CD4-positive, alpha-beta T cell treated with Interleukin-4 for 4 hours (primary cell): ENCODE measurements at places on chromosomes 6 and 20.

DNA sequence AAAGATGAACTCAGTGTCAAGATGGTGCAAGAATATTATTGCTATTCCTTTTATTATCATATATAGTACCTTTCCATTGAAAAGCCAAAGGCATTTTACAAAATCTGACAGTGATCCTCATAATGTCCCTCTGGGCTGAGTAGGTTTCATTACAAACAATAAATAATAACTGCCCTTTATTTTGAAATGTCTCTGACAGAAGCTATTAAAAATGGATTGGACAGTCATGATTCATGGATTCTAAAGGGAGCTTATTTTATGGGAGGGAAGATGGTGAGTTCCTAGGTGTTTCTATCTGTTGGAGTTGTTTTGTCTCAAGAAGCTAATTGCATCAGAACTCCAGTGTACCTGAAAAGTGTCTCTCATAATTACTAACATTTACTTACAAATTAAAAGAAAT is 30.4 kb upstream of the HDAC2 start:
- DNase-seq = no peak

DNA sequence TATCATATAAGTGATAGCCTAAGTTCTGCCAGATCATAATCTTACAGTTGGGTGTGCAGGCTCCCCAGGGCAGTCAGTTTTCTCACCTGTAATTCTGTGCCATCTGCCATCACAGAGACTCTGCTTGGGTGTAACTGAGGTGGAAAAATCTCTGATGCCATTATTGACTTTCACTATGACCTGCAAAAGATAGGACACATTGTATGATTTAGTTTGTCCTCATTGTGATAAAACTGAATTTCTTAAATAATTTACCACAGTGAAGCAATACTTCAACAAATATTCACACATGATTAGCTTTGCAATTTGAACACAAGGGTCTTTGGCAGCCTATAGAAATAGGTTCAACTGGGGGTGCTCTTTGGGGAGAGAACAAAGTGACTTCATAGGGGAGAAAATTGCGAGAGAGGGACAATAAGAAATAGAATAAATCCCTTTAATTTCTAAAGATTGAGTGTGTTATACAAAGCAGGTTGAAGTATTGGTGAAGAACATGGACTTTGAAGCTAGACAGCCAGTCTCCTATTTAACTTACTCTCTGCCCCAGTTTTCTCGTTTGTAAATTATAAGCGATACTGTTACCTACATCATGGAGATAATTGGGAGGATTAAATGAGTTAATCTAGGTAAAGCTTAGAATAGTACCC is 27.3 kb downstream of the FAM229B start:
- DNase-seq = no peak

DNA sequence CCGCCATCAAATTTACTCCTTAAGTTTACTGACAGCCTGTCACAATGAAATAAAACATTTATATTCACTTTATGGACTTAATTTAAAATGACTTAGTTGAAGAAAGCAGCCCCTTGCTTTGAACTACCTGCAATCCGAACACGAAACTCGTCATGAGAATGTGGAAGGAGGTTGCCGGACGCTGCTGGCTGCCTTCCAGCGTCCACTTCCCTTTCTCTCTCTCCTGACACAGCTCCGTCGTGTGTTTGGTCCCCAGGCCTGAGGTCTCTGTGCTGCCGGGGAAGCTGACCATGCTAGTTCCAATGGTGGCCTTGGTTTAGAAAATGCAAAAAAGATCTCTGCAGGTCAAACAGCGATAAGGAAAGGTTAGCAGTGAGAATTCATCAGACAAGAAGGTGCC is 519.7 kb downstream of the CDH26 start:
- no peak for DNase-seq

- DNase-seq = no peak
These were observed 53.5 kb upstream of the APCDD1L start for GRCh38 chr20:58568483-58569240.

GRCh38 chr20:57193094-57193493 is 73.3 kb downstream of the BMP7 start:
- DNase-seq = no peak

GRCh38 chr6:14804001-14804784 is 441.7 kb upstream of the JARID2 start:
- no peak for DNase-seq

GRCh38 chr6:139443231-139444112 is 69.0 kb upstream of the CITED2 start:
- DNase-seq = no peak

GRCh38 chr6:110357664-110358552 is at the start of gene METTL24:
Gene METTL24 (minus strand): TSS chr6:110358349. CDS start chr6:110358272, 77 bp downstream.
- no peak for DNase-seq

DNA sequence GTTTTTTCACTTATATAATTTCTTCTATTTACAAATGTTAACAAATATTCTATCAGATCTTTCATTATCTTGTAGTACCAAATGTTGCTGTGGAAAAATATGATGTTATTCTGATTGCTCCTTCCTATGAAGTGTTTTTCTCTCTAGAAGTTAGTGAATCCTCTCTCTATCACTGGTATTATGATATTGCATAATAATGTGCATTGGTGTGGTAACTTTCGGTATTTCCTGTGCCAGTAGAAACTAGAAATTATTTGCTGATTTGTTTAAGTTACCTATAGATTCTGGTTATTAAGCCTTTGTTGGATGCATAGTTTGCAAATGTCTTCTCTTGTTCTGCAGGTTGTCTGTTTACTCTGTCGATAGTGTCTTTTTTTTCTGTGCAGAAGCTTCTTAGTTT is 342.5 kb downstream of the CENPW start:
- no peak for DNase-seq

DNA sequence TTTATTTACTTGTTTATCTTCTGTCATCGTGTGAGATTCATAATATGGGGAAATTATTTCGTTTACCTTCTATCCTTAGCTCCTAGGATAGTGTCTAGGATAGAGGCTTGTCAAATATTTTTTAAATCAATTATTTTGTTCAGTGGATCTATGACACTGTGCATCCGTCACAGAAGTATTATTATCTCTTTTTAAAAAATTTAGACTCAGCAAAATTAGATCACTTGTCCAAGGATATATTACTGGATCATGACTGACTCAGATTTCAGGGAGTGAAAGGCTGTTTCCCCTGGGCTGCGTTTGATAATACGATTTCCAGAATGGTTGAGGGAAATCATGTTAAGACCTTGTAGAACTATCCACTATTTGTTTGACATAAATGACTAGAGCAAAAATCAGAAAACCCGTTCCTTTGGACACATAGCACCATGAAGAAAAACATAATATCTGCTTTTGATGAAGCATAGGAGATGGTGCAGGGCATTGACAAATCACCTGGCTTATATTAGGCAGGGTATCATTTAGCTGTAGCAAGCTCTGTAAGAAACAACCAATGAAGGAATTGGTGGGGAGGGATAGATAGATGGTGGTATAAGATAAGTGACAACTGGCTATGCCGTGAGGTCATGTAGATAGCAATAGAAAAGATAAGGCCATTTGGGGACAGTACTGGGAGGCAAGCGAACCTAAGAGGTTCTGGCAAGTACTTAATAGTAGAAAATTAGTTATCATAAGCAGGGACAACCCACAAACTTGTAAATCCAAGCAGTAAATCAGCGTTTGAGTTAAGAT is 465.2 kb upstream of the MAN1A1 start:
- no peak for DNase-seq

- DNase-seq = no peak
These were observed 94.3 kb upstream of the NKX2-2 start for GRCh38 chr20:21607971-21608725.

- no peak for DNase-seq
These were observed 44.1 kb downstream of the STK4 start for GRCh38 chr20:45010399-45010828.

GRCh38 chr20:23645575-23645974 is 7.8 kb upstream of the CST3 start:
- no peak for DNase-seq

DNA sequence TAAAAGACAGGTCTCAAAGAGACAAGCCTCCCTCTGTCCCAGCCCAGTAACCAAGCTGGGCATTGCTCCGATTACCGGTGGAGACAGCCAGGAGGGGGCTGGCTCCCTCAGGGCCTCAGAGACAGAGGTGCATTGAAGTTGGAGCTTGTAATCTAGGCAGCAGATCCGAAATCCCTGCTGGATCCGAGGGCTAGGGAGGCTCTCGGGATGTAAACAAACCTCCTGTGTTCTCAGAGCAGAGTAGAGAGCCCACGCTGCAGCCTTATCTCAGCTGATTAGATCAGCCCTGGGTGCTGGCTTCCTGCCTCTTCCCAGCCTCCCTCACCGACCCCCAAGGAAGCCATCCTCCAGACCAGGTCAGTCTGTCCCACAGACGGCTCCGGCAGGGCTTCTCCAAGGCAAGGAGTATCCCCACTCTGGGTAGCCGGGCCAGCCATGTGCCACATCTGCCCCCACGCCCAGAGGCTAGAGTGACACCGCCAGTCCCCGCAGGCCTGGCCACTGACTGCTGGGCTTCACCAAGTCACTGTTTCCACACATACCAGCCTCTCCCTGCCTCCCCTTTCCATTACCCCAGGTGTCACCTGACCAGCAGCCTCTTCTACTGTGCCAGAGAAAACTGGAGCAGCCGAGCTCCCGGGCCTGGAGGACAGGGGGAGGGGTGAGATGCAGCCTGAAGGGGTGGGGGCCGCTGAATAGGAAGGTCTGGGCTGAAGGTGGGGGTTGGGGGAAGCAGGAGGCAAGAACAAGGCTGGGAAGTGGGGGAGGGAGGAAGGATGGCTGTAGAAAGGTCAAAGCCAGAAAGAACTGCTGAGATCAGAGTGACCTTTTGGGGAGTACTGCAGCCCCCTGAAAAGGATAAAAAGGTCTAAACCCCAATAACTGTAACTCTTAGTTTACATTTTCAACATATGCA is 6.0 kb downstream of the SDC4 start:
- no peak for DNase-seq

DNA sequence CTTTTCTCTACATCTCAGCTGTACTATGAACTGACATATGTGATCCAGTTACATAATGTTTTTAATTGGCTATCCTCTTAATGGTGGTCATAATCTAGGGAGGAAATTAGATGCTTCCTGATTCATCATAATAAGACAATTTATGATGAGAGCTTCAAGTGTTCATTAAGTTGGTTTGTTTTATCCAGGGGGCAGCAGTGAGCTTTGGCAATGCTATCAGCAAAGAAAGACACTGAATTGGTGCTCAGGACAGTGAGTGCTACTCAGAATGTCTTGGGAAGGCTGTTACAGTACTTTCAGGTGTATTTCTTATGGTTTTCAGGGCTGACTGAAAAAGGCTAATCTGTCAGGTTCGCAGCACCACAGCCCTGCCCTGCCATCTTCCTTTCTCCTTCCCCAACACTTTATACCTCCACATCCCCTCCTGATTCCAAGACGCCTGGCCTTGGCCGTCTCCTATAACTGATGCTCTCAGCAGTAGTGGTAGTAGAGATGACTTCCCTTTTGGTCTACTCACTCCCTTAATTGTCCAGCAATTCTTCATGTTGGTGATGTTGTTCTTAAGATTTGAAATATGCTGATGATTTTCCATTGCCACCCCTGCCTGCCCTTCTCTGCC is 67.0 kb upstream of the TNFAIP3 start:
- DNase-seq = peak; percentile 91

- no peak for DNase-seq
These were observed 197.9 kb upstream of the FOXQ1 start for GRCh38 chr6:1113916-1114540.

DNA sequence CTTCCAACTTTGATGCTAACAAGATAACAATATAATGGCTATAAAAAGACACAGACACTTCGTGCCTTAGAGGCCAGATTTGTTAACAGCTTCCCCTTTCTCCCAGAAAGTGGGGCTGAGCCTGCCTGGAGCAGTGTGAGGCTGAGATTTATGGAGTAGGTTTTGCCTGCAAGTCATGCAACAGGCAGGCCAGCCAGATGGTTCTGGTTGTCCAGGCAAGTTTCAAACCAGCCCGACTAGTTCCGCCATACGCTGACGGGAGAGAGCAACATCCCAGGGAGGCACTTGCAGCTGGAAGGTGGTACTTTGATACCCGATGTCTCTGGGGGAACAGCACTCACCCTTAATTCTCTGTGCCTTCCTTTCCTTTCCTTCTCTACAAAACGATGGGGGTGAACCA is 81.3 kb upstream of the NAA20 start:
- no peak for DNase-seq

DNA sequence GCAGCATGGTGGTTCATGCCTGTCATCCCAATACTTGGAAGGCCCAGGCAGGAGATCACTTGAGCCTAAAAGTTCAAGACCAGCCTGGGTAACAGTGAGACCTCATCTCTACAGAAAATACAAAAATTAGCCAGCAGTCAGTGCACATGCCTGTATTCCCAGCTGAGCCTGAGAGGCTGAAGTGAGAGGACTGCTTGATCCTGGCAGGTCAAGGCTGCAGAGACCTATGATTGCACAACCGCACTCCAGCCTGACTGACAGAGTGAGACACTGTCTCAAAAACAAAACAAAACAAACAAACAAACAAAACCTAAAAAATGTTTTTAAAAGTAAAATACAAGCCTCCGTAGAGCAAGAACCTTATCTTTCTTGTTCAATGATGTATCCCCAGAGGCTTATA is 6.0 kb downstream of the CEP85L start:
- DNase-seq = no peak

DNA sequence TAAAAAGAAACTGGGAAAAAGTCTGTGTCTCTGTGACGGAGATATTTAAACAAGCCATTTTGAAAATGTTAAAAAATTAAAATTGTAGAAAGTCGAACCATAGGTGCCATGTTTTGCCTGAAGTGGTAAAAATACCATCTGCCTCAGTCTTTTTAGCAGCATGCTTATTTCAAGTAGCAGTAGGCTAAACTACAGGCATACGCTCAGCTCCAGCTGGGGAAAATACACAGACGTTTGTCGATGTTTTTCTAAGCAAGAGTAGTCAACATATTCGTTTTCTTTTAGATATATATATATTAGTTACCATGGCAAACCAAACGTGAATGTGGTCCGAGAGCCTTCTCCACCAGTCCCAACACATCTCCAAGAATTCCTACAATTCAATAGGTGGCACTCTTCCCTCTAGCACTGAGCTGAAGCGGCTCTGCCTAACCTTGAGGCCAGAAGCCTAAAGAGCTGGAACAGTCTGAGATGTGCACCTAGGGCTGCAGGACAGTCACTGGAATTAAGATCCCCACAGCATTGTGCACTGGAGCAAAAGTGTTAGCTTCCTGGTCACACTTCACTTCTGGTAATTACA is 70.2 kb upstream of the BEND3 start:
- DNase-seq = no peak

DNA sequence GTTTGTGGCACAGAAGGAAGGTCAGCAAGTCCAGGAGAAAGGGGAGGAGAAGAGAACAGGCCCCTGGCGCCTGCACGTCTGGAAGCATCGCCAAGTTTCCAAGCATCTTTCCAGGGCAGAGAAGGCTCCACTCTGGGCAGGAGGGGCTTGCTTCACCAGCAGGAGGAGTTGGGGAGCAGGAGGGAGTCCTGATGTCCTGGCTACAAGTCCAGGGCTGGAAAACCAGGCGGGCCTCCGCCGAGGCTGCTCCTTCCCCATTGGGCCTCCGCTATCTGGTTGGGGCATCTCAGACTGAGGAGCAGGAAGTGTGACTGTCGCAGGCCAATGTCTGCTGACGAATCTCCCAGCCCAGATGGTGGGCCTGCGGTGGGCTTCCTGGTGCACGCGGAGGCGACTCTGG is 421.9 kb downstream of the PREX1 start:
- DNase-seq = no peak

GRCh38 chr6:150919938-150920337 is 54.4 kb downstream of the MTHFD1L start:
- no peak for DNase-seq
